MCF 10A (cell line): ENCODE measurements at places on chromosomes 3 and 15.

DNA sequence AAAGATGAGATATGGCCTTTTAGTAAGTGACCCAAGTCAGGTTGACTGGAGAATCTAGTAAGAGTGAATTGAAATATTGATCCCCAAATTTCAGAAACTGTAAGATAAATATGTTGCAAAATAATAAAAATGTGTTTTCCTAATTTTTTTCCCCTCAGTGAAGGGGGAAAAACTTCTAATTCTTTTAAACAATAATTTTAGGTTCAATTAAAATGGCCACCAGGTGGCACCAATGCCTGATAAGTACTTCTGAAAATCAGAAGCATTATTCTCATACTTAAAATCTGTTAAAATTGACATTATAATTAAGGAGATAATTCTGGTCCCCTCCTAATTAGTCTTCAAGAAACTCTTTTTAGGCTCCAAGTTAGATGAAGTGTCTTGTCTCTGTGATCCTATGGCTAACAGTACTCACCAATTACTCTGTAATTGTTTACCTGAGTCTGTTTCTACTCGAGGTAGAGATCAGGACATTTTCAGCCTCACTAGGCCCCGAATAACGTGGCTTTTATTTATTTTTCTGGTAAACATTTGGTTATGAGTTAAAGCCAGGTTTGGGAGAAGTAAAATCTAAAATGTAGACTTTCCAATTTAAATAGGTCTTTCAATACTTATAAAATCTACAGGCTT, 52.6 kb downstream of the NMD3 start:
- H3K4me1 ChIP-seq: peaks cover 4% of the 10 kb centered on the region
- DNase-seq: peak; percentile 57
- H3K36me3 ChIP-seq: no peaks in the 10 kb centered on the region
- H3K4me3 ChIP-seq: no peak overlapping the region
- H3K27me3 ChIP-seq: no peaks in the 10 kb centered on the region

GRCh38 chr15:94168250-94168649, 63.1 kb upstream of the MCTP2 start:
- H3K27me3 ChIP-seq: no peaks in the 10 kb centered on the region
- H3K4me3 ChIP-seq: no peak overlapping the region
- H3K4me1 ChIP-seq: no peaks in the 10 kb centered on the region
- peak; percentile 24 for DNase-seq

GRCh38 chr3:183560607-183561006, 5.1 kb upstream of the KLHL6 start:
- no peaks in the 10 kb centered on the region for H3K27me3 ChIP-seq
- peak; percentile 13 for DNase-seq
- no peaks in the 10 kb centered on the region for H3K4me1 ChIP-seq

DNA sequence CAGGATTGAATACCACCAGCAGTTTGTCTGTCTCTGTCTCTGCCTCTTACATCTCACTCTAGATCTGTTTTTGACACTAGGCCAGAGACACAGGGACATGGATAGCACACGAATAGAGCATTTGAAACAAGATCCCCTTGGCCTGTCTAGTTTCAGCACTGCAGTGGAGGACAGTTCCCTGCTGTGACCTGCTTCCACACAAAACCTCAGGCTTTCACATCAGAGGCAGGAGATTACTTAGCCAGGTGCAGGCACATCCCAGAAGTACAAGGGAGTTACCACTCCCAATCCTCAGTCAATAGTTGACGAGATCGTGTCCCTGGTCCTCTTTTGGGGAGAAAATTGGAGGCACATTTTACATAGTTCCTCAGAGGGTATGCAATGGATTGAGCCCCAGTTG, 34.0 kb upstream of the CCK start:
- peak; percentile 68 for DNase-seq
- H3K4me1 ChIP-seq: no peaks in the 10 kb centered on the region
- H3K4me3 ChIP-seq: no peak overlapping the region
- H3K27me3 ChIP-seq: peaks cover 49% of the 10 kb centered on the region
- H3K27ac ChIP-seq: no peak overlapping the region

- peak overlapping the region; percentile 86 for H3K27ac ChIP-seq
- peak; percentile 95 for DNase-seq
- H3K4me1 ChIP-seq: peaks cover 46% of the 10 kb centered on the region
- H3K36me3 ChIP-seq: no peaks in the 10 kb centered on the region
- H3K4me3 ChIP-seq: peak overlapping the region; percentile 72
Observed at GRCh38 chr3:146163584-146163983, 2.6 kb upstream of the PLOD2 start.

- no peaks in the 10 kb centered on the region for H3K27me3 ChIP-seq
- H3K4me1 ChIP-seq: peaks cover 35% of the 10 kb centered on the region
- H3K27ac ChIP-seq: peak overlapping the region; percentile 67
Observed at GRCh38 chr3:15629860-15630597, 28.5 kb downstream of the BTD start.

DNA sequence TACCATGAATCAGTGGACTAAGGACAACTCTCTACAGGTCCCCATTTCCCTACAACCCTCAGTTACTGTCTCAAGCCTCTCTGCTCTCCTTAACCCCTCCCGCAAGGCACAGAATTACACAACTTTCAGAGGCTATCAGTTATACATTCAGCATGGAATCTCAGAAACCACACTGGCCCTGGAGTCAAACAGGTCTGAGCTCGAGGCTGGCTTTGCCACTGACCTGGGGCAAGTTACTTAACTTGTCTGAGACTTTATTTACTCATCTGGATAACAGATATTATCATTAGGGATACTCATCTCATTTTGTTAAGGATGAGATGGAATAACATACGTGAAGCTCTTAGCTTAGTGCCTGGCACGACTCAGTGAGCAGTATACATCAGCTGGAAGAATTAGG, 95.2 kb downstream of the WDR76 start:
- no peak overlapping the region for H3K4me3 ChIP-seq
- H3K36me3 ChIP-seq: no peaks in the 10 kb centered on the region
- DNase-seq: no peak
- no peak overlapping the region for H3K27ac ChIP-seq
- peaks cover 9% of the 10 kb centered on the region for H3K4me1 ChIP-seq
- H3K27me3 ChIP-seq: no peaks in the 10 kb centered on the region

- peaks cover 29% of the 10 kb centered on the region for H3K36me3 ChIP-seq
- no peak for DNase-seq
- H3K27me3 ChIP-seq: no peaks in the 10 kb centered on the region
- H3K4me1 ChIP-seq: peaks cover 8% of the 10 kb centered on the region
- H3K4me3 ChIP-seq: no peak overlapping the region
Observed at GRCh38 chr3:47614788-47615187, 36.1 kb upstream of the CSPG5 start.

DNA sequence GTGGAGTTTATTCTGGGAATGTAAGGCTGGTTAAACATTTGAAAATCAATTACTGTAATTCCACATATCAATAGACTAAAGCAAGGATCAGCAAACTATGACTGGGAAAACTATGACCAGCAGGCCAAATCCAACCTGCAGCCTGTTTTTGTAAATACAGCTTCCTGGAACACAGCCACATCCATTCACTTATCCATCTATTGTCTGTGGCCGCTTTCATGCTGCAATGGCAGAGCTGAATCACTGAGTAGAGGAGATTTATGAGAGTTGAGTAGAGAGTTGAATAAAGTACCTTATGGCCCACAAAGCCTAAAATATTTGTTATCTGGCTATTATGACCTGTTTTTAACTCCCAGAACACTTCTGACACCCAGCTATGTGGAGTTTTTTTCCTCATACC, 12.2 kb downstream of the MYLK start:
- H3K27ac ChIP-seq: no peak overlapping the region
- H3K4me1 ChIP-seq: peaks cover 5% of the 10 kb centered on the region
- H3K4me3 ChIP-seq: no peak overlapping the region
- peak; percentile 48 for DNase-seq
- no peaks in the 10 kb centered on the region for H3K36me3 ChIP-seq

- H3K4me3 ChIP-seq: no peak overlapping the region
- no peak for DNase-seq
- no peak overlapping the region for H3K27ac ChIP-seq
- H3K27me3 ChIP-seq: no peaks in the 10 kb centered on the region
Observed at GRCh38 chr3:933326-933725, 159.5 kb upstream of the CNTN6 start.

- H3K27ac ChIP-seq: no peak overlapping the region
Observed at GRCh38 chr15:88735212-88735611, 68.0 kb upstream of the ACAN start.

DNA sequence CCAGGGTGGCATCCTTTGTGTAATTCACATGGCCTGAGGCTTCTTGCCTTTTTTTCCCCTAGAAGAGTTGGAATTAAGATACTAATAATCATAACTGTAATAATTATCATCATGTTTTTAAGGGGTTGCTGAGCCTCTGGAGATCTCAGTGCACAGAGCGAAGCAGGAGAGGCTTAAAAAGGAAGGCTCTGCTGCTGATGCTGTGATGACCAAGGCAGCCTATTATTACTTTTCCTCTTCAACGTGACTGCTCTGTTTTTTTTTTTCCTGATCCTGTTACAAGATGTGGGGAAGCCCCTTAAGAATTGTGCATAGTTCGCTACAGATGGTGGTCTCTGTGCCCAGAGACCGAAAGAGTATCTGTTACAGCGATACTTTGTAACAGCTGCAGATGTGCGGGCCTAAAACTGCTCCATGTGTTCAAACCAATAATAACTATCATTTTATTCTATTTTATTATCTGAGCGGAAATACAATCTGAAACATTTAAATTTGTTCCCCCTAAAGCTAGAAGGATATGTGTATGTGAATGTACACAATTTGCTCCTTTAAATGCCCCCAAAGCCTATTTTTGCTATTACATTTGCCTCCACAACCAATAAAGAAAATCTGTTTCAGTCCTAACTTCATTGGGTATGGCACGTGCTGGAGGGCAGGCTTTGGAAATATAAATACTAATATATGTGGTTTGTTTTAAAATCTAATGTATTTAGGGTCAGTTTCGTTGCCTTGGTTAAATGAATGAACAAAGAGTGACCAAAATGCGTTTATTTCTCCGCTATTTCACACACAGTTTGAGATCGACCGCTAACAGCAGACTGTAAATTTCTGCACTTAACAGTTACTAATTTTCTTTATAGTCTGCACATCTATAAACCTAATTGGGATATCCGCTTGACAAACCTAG, 4.6 kb downstream of the SHOX2 start:
- H3K27ac ChIP-seq: no peak overlapping the region
- H3K36me3 ChIP-seq: no peaks in the 10 kb centered on the region

DNA sequence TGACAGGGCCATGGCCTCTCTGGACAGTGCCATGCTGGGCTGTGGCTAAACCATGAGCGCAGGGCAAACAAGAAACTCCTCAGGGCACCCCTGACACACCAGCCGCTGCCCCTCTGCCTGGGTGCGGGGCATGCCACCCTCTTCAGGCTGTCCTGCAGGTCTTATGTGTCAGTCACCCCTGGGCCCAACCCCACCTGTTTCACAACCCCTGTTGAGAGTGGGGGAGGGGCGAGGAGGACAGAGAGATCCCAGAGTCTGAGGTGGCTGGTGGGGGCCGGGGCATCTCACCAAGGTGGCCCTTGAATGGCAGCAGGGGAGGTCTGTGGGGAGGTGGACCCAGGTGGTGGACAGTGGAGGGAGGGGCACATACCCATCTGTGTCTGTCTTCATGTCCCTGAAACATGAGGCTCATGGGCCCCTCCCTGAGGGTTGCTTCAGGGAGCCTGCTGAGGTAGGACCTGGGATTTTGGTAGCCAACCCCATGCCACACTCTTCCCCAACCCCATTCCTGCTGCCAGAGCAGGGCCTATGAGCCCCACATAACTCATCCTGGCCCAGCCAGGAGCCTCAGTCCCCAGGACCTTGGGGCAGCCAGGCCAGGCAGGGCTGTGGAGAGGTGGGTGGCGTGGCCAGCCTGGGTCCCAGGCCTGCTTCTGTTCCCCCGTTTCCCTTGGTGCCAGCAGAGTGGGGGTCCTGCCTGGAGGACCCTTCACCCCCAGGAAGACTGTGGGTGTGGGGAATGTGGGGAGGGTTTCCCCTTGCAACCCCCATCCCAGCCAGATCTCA, 1.7 kb upstream of the STAB1 start:
- no peaks in the 10 kb centered on the region for H3K27me3 ChIP-seq
- peaks cover 29% of the 10 kb centered on the region for H3K36me3 ChIP-seq
- H3K27ac ChIP-seq: no peak overlapping the region

DNA sequence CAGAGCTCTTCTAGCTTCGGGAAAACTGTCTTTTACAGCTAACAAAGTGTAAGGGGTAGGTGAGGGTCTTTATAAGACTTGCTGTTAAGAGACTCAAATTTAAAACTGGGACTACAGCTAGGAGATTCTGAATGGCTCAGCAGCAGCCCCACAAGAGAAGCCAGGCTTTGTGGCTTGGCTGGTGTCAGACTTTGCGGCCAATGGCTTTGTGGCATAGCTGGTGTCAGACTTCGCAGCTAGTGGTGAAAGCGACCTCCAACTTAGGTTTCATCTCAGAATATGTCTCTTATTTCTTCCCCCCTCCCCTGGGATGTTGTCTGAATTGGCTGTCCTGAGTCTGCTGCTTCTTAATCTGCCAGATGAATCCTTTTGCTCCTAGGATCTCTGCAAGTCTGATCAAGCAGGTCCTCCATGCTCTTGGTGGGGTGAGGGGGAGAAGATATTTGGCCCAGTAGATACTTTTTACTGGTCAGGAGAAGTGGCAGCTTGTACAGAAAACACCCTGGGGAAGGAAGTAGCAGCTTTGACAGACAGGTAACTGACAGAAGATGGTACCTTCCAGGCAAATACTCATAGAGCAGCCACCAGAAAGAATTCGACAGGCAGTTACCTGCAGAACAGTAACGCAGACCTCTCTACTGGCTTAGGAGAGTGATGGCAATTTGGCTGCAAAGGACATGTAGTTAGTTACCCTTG, 8.4 kb downstream of the BOC start:
- no peaks in the 10 kb centered on the region for H3K4me1 ChIP-seq
- H3K36me3 ChIP-seq: no peaks in the 10 kb centered on the region
- no peaks in the 10 kb centered on the region for H3K27me3 ChIP-seq
- H3K27ac ChIP-seq: no peak overlapping the region
